NB4 (cell line): ENCODE measurements at places on chromosomes 13 and 19.

DNA sequence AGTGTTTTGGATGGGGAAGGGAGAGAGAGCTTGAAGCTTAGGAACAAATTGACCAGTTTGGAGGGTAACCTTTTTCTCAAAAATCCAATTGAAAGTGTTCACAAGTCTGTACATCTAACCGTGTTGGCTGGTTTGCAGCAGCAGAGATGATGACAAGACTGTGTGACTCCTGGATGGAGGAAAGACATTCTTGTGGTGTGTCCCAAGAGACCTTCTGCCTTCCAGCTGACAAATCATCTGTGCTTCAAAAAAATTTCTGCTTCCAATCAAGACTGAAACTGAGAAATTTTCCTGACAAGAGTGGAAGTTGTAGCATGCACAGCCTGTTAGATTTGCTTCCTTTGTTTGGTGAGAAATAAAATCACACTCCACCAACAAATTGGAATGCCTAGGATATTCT is 56.2 kb downstream of the LACC1 start:
- no peak for DNase-seq

- DNase-seq, result no peak
These were observed 26.0 kb downstream of the OBI1 start for GRCh38 chr13:78632996-78633395.

DNA sequence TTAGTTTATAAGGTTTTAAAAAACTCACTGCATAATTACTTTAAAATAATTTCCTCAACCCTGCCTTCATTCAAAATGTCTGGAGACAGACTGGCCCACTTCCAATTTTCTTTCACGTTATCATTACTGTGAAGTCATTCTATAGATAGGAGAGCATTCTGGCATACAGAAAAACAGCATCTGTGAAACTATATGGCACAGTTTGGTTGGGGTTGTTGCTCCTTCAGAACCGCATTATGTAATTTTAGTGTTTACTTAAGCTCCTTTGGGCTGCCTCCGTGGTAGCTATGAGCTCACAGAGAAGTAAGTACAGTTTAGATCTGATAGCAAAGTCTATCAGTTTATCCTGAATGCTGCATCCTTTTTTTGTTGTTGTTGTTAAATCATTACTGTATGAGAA is 104.3 kb downstream of the KCNRG start:
- DNase-seq, result peak; percentile 42

- DNase-seq, result no peak
These were observed 794.8 kb upstream of the MIR17HG start for GRCh38 chr13:90552702-90553101.

- no peak for DNase-seq
These were observed 7.4 kb downstream of the WIZ start for GRCh38 chr19:15442142-15442920.

DNA sequence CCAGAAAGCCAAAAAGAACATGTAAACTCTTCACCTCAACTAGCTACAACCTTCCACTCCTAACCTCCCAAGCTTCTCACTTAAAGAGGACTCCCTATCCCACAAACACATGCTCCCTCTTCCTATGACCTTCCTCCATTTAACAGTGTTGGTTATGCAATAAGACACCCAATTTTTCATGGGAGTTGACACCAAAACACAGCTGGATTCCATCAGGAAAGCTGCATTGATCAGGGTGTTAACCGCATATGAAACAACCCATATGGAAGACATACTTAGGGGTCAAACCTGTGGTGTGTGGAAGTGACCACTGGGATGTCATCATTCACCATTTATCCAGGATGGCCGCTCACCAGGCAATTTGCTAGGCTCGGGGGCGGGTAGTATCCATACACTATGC is 21.9 kb downstream of the ZNF473 start:
- no peak for DNase-seq

DNA sequence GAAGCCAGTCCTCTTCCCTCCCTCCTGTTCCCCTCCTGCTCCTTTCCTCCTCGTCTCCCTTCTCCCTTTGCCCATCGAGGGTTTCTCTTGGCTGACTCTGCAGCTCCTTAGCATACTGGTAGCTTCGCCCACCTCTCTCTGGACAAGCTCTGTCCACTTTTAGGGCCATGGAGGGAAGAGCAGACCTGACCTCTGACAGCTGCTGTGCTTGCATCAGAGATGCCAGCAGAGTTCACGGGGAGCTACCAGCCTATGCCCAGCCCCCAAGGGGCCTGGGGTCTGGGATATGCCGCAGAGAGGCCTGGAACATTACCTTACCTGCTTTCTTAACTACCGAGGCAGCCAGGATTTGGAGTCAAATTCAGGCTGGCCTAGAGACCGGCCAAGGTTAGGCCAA is 19.7 kb downstream of the LYL1 start:
- DNase-seq, result no peak

- DNase-seq, result no peak
These were observed 7.9 kb downstream of the LRP3 start for GRCh38 chr19:33201886-33202545.

DNA sequence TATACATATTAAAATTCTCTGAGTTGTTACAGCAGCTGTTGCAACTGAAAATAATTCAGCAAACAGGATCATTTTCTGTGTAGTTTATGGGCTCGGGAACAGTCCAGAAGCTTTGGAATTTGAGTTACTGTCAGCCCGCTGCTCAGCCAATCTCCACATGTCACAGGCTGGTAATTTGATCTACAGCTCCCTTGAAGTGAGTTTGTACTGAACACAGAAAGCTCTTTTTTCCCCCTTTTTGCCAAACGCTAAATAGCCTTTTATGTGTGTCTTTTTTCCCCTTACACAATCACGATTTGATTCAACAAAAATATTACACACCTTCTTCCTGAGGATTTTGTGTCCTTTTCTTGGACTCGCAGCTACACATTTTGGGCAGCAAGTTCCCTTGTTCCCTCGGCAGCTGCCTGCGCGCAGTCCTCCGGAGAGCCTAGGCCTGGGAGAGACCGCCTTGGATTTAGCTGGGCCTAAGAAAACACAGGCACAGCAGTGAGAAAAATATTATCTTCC is 371.4 kb downstream of the KCNRG start:
- DNase-seq, result no peak

- DNase-seq, result peak; percentile 67
These were observed 6.8 kb downstream of the RPS11 start for GRCh38 chr19:49502866-49503581.

DNA sequence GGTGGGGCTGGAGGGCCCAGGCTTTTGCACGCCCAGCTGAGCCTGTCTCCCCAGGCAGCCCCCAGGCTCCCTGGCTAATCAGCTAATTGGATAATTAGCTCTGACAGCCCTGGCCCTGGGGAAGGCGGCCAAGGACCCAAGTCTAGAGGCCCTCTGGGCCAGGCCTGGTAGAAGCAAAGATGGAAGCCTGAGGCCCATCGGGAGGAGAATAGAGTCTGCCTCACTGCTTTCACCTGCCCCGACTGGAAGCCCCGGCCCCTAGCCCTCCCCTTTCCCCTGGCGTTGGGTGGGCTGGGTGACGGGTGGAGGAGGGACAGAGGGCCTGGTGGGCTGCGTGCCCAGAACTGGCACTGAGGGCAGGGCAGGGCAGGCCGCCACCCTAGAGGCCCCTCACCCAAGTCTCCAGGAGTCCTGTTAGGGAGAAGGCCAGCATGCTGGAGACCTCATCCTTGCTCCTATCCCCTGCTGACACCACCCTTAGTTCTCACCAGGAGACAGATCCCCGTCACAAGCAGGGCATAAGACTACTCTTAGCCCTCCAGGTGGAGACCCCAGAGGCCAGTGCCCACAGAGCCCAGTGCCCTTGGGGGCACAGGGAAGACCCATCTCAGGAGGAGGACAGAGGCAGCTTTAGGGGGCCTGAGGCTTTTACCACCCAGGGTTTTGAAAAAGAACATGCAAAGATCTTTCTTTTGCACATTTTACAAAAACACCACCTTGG is 12.0 kb downstream of the LYL1 start:
- DNase-seq, result no peak

DNA sequence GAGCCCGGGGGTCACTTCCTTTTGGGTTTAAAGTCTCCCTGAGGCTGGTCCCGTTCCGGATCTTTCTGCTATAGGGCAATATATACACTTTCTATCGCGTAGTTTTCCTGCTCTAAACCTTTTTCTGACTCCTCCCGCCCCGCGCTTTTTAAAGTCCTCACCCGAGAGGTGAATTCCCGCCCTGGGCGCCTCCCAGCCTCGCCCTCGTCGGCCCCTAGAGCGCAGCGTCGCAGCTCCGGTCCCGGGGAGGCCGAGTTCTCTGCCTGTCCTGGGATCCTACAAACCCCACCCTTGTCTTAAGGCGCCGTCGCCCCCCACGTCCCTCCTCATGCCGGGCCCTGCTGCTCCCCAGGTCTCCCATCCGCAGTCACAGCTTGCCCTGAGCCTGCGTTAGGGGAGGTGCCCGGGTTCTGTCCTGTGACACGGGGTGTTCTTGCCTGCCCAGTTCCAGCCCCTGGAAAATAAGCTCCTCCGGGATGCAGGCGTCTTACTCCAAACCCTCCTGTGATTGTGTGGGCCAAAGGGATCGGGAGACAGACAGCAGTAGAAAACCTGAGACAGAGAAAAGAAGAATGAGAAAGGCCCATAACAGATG is 491 bp downstream of the ZNF525 start:
- peak; percentile 54 for DNase-seq

GRCh38 chr13:87120476-87120875 is 550.7 kb upstream of the SLITRK5 start:
- DNase-seq, result no peak

DNA sequence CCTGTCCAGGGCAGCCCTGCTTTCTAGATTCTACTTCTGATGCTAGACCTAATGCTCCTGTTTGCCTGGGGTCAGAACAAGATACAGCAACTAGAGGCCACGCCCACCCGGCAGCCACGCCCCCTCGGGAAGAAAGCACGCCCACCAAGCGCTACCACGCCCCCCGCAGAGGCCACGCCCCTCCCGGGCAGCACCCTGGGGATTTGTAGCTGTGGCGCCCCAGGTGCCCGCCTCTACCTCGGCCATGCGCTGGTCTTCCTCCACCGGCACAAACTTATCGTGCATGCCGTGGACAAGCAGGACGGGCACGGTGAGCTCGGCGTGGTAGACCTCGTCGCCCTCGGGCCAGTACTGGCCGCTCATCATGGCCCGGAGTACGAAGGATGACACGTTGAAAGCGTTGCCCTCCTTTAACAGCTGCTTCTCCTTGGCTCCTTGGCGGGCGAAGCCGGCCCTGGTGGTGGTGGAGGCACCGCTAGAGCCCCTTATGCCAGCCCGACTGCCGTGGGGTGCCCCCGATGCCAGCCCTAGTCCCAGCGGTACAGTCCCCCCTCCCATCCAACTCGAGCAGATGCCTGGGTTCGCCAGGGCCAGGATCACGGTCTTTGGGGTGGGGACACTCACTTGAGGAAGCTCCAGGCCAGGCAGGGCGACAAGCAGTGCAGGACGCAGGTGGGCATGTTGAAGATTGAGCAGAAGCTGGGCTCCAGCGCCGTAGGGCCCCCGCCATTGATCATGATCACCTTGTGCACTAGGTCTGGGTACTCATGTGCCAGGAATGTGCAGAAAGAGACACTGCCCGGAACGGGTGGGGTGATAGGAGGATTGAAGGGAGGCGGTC is 9.0 kb downstream of the ABHD8 start:
- DNase-seq, result peak; percentile 44

- DNase-seq, result peak; percentile 66
These were observed 546.6 kb downstream of the DACH1 start for GRCh38 chr13:71320452-71320851.

DNA sequence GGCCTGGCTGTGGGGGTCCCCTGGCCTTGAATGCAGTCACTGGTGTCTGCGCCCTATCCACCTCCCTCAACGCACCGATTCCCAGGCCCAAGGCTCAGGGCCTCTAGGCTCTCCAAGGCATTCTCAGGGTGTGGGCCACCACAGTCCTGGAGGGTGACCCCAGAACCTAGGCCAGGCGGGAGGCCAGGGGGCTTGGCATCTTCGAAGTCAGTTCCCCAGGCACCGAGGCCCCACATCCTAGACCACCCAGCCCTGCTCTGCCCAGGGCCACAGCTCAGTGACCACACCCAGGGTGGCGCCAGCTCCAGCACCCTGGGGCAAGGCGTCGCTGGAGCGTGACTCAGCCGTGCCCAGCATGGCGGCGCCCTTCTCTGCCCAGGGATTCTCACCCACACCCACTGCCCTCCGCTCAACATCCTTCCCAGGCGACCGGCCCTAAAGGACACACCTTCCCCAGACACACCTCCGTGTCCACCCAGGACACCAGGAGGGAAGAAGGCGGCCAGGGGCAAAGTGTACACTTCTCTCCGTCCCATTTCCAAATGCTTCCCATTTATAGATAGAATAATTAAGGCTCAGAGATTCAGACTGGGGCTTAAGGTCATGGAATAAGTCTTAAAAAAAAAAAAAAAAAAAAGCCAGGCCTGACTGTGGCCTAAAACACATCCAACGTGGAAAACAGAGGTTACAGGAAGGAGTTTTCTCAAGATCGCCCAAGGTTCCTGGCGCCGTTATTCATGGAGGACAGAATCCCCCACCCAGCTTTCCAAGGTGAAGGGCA is 36.4 kb upstream of the NANOS3 start:
- peak; percentile 68 for DNase-seq

GRCh38 chr19:44587963-44588770 is 25.2 kb upstream of the IGSF23 start:
- peak; percentile 82 for DNase-seq

DNA sequence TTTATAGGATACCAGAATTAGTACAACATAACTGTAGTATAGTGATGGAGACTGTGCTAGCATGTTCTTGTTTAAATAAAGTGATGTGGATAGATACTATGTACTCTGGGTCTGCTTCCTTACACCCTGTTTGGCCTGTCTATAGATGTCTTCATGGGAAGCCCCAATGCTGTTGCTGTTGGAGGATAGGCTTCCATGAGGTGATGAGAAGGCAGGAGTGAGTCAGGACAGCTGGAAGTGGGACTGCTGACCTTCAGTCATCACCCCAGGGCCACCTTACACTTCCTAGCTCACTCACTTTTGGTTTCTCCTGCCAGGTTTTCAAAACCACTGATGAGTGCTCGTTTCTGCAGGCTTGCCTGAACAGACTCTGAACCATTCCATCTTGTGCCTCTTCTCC is 4.2 kb downstream of the KCTD4 start:
- no peak for DNase-seq

DNA sequence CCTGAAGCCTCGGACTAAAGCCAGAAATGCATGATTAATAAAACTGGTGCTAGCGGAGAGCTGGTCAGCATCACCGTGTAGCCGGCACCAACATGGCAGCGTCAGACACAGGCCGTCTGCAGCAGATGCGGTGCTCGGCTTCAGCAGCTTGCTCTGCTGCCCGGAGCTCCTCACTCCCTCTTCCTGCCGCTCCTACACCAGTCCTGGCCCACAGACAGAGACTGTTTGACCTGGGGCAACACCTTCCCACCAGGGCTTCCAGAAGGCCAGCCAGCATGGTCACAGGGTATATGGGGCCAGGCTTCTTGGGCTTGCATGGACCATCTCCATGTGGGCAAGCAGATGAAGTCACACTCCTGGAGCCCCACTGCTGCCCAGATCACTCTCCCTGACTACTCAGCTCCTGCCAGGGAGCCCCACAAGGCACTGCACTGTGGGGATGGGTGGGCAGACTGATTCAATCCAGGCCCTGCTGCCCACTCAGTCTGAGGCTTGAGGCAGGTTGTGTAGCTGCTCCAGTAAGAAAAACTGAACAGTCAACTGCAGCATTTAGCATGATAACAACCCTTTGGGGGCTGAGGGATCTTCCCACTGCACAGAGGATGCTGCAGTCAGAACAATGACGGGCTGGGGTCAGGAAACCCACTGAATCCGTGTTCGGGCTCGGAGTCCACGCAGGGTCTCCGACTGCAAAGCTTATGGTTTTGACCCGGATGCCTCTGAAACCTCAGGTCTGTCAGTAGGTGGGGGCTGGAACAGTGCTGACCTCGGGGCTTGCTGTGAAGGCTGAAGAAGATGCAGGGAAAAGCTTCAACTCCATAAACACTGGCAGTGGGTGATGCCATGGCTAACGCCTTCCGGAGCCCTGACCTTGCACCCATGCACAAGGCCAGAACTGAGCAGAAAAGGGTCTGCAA is 45.6 kb downstream of the CEBPG start:
- DNase-seq, result no peak
